ENCODE measurements at places on chromosomes 7 and 10.

DNA sequence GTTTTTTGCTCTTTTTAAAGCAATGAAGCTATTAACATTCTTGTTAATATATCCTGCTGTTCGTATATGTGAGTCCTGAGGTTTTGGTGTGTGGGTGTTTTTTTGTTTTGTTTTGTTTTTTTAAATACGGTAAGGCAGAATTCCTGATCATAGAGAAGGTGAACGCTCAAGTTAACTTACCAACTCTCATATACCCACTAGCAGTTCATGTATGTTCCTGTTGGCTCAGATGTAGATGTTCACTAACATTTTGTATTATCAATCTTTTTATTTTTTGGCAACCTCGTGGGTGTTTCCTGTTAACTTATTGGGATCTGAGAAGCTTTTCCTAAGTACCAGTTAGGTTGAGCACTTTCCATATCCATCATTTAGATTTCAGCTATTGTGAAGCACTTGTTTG, 20.5 kb downstream of the TRIM24 start:
- no peak for DNase-seq

DNA sequence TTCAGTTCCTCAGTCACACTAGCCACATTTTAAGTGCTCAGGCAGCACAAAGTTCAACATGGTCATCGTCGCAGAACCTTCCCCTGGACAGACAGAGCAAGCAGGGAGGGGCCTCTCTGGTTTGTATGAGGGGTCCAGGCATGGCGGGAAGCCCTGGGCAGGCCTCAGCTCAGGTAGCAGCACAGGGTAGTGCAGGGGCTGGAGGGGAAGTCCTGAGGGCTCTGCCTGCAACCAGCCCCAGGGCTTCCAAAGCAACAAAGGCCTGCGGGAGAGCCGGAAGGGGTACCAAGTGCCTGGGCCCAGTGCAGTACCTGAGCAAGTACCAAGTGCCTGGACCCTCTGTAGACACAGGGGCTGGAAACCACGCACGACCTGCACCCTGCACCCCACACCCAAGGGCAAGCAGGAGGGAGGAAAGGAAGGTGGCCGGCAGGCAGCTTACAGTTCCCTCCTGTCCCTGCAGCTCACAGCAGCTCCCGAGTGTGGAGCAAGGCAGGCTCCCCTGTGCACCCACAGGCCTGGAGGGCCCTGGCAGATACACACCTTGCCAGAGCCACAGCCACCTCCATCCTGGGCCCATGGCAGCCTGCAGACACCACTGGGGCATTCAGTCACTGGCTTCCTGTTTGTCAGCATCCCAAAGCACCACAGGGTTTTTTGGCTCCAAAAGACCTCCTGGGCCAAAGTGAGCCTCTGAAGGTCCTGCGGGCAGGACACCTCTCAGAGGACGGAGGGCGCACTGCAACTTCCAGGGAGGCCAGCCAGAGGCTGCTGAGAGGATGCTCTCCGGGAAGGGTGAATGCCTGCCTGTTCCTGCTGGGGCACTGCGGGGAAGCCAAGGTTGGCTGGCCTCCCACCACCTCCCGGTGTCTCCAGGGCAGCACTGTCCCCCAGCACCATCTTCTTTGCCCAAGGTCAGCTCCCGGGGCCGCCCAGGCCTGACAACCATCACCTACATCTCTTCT, 6.5 kb upstream of the RET start:
- no peak for DNase-seq

DNA sequence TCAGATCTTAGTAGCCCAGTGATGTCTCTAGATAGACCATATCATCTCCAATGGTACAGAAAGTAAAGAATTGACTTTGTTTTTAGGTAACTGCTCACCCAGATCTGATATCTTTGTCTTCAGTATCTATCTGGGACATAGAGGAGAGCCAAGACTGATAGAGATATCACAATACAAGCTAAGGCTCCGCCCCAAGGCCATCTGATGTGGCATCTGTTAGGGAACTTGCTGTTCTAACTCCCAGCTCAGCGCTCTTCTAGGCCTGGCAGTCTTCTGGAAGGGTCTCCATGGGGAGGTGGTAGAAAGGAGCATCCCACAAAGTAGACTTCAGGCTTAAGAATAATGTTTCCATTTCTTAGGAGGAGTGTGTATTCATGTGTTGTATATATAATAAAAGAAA, 88.4 kb upstream of the SAMD8 start:
- DNase-seq, result no peak

GRCh38 chr10:29151005-29151404, 137.9 kb upstream of the LYZL1 start:
- no peak for DNase-seq

DNA sequence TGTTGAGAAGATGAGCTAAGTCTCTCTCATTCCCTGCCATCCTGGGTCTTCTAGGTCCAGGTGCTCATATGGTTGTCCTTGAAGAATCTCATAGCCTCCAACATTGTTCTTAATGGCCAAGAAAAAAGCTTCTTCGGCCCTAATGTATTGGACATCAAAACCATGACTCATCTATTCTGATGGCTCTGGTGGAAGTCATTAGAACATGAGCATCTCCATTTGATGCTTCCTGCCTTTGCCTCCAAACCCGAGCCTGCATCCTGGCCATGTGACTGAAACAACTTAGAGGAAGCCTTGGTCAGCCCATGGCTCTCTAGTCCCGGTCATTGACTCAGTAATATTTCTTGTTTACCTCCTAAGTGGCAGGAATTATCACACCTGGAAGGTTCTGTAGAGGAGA, 264.1 kb upstream of the FZD8 start:
- no peak for DNase-seq

GRCh38 chr10:13827076-13827797, 240.5 kb downstream of the PRPF18 start:
- no peak for DNase-seq

GRCh38 chr10:363152-363551, 227.9 kb downstream of the ZMYND11 start:
- no peak for DNase-seq

GRCh38 chr7:27202018-27202861, 2.3 kb upstream of the HOXA13 start:
- no peak for DNase-seq

All from NCI-H446 treated with DMSO at 0.1 percent for 48 hours (cell line).